Brain (organoid and tissue), 16 donors: ENCODE measurements at places on chromosomes 2 and 18.

DNA sequence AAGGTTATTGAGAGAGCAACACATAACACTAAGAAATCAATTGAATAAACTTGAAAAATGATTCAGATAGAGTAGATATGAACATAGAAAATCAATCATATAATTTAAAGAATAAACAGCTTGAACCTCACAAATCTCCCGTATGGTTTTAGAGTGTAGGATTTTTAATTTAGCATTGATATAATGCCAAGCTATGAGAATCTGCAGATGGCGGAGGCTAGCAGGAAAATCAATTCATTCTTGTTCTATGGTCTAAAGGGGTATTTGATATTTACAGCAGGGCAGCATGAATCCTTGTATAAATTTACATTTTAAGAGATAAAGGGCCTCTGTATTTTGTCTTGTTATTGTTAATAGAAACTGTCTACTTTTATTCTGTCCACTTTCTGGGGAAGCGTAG lies 797.0 kb downstream of the GALR1 start:
- peak; percentile 71 for DNase-seq

DNA sequence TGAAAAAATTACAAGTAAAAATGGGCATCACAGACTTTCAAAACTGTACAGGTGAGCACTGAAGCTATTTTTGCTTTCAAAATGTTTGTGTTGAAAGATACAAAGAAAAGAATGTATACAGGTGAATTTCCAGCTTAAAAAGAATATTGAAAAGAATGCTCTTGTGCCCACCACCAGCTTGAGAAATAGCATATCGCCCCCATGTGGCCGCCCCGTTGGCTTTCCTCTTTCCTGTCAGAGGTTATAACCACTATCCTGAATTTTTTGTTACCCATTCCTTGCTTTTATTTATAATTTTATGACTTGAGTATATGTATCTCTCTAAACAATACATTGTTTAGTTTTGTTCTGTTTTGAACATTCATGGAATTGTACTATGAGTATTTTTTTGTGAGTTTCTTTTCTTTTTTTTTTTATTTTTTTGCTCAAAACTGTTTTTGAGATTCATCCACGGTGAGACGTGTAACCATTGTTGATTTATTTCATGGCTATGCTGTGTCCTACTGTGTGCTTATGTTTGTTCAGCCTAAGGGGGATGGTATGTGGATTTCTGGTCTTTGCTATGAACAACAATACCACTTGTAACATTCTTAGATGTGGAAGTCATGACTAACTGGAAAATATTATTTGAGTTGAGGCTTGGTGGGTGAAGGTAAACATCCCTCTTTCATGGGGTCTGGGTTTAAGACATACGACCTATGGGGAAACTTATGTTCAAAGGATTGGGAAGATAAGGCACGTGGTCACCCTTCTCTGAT lies 11.6 kb downstream of the TRPM8 start:
- peak; percentile 22 for DNase-seq

GRCh38 chr2:139529080-139529479 lies 748.9 kb upstream of the NXPH2 start:
- peak; percentile 47 for DNase-seq

GRCh38 chr18:50734886-50735285 lies 84.9 kb downstream of the MRO start:
- no peak for DNase-seq

DNA sequence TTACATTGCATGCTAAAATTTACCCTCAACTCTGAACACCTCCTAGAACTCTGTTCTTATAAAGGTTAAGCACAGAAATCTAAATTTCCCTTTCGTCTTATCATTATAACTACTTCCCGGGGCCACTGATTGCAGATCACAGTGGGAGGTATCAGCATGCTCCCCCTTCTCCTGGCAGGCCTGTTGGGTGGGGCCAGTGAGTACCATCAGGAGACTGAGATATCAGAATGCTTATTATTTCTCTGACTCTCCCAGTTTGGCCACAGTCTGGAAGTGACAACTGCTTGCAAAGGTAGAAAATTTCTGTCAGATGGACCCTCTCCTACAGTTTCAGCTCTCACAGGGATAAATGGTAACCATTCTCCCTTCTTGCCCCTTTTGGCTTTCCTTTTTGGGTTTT lies 62.6 kb downstream of the DSEL start:
- no peak for DNase-seq

DNA sequence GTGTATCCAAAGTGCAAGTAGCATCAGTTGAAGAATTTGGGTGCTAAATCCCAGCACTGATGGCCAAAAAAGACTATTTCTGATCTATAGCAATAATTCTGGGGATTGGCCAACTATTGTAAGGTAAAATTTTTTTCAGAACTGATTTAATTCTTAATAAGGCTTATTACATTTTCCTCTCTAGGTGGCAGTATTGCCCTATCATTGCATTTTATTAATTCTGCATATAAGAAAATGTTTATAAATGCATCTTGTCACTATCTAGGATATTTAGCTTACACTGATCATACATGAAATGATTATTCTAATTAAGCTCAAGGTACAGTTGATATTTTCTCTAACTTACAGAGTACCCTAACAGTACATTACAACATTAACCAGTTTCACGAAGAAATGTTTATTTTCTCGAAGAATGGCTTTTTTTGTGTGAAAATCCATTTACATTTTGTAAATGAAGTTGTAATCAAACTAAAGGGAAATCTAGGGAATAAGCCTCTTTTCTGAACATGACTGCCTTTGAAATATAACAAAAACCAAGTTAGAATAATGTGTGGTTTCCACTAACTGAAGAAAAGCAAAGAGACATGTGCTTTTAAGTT lies 11.0 kb downstream of the TTN start:
- peak; percentile 81 for DNase-seq

DNA sequence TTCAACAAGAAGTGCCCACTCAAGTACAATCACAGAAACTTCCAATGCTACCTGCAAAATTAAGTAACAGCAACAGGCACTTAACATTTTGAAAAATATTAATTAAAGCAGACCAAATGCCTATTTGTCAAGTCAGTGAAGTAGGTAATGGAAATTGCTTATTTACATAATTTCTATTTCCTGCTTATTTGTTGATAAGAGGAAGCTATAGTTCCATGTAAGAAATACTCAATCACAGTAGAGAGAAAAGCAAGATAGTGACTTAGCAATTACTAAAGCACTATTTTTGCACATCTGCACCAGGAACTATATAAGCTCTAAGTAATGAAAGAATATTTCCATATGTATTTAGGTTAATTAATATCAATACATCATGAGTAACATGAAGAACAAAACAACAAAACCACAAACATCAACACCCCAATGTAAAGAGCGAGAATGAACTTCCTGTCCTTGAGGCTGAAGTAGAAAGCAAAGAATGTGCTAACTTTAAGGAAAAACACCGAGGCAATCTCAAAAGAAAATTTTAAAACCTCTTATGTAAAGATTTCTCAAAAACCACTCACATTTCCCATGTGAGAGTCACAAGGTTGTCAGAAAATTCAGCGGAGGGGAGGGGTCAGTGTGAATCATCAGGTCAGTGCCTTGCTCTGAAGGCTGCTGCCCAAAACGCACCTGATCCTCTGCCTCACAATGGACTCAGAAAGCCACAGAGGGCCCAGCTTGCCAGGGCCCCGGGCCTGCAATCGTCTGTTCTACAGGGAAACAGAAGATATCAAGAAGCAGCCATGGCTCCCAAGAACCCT lies 12.5 kb downstream of the NPC1 start:
- no peak for DNase-seq

- no peak for DNase-seq
These were observed 162.2 kb downstream of the CD226 start for GRCh38 chr18:69785466-69785865.

- peak; percentile 14 for DNase-seq
These were observed 95.4 kb downstream of the SOCS6 start for GRCh38 chr18:70384181-70384790.

GRCh38 chr2:241111440-241111805 lies 9.3 kb upstream of the MTERF4 start:
- DNase-seq, result no peak

GRCh38 chr2:179272406-179273192 lies 8.0 kb upstream of the SESTD1 start:
- no peak for DNase-seq

DNA sequence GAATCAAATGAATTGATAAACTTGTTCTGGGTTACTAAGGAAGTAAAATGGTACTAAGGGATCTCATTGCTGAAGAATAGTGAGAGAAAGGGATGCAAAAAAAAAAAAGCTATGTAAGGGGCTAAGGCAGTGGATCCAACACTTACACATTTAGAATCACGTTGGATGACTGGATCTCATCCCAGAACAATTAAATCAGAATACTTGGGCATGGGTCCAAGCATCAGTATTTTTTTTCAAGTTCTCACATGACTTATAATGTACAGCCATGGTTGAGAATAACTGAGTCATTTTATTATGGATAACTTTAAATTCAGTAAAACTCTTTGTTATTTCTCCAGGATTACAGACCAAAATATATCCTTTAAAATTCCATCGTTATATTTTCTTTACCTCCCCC lies 8.5 kb downstream of the DSC1 start:
- DNase-seq, result peak; percentile 55

- no peak for DNase-seq
These were observed 181.7 kb upstream of the VRK2 start for GRCh38 chr2:57864926-57865325.

DNA sequence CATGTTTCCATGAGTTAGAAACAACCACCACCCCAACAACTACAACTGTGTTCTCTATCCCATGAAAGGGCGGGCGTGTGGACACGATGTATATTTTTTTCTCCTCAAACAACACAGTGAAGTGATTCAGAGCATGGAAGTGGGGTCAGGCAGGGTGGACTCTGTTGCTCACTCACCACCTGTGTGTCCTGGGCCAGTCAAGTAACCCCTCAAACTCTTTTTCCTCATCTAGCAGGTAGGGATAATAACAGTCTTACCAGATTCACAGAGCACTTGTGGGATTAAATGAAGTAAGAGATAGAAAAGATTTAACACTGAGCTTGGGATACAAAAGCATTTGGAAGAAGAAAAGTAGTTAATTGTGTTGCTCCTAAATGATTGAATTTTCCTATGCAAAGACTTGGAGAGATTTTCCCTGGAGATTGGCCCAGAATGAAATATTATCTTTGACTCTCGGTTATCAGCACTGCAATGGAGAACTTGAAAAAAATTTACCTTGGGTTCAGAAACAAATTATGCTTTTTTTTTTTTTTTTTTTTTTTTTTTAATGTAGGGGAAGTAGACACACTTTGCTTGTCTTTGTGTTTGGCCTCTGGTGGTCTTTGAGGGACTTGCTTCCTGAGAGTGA lies 161.9 kb upstream of the EPAS1 start:
- peak; percentile 51 for DNase-seq

- DNase-seq, result no peak
These were observed 12.2 kb downstream of the SCN2A start for GRCh38 chr2:165251366-165251765.

DNA sequence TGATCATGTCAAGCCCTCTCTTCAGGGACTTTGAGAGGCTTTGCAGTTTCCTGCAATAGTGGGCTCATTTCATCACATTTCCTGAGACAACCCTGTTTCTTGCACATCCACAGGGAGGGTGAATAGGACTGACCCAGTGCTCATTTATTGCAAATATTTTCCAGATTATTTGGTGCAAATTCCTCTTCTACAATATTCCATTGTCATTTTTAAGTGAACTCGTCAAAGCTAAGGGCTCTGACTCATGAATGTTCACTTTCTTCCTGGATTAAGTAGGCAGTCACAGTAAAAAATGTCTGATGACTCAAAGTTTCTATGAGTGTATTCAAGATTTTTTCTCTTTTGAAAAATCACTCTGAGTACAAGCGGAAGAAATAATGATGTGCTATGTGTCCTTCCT lies 225.5 kb upstream of the GALNT5 start:
- DNase-seq, result no peak

GRCh38 chr18:9568186-9568585 lies 46.2 kb downstream of the PPP4R1 start:
- no peak for DNase-seq

GRCh38 chr18:26545335-26546123 lies 2.8 kb downstream of the KCTD1 start:
- no peak for DNase-seq

DNA sequence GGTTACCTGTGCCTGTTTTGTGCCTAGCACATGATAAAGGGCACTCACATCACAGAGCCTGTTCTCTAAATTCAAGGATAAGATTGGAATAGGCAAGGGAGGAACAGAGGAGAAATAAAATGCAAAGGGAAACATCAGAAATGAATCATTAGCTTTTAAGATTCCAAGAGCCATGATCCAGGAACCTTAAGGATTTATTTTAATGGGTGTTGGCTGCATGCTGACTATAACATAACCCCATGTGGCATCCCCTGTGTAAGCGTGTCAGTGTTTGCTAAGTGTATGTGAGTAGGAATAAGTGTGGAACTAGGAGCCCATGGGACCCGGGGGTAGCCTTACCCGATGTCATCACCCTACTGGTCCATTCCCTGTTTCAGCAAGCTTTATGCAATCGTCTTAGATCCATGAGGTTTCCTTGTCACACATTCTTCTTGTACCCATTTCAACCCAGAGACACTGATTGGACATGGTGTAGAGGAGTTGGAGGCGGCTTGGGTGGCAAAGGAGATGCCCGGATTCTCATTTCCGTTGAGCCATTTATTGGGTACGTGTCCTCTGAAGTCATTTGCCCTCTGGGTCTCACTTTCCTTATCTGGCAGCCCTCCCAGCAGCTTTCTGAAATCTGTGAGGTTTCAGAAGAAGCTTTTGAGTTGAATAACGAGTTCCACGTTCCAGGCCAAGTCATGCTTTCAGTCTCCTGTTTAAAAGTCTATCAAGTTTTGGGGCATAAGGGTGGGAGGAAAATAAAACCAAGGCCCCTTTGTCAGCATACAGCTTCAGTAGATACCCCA lies 117.0 kb downstream of the MGAT5 start:
- no peak for DNase-seq

- no peak for DNase-seq
These were observed 96.9 kb downstream of the GYPC start for GRCh38 chr2:126752876-126753275.

DNA sequence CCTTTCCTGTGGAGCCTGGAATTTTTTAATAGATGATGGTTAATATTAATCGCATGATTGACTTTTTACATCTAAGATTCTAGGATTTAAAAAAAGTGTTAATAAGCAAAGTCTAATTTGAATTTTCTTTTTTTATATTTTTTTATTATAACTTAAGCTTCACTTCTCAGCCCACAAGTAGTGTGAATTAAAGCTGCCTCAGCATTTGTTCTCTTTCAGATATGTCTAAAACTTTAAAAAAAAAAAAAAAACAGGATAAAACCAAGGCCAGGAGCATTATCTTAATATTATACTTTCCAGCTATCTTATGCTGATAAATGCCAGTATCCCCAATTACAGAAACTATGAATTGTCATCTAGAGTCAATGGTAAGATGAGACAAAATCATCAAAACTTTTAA lies 109.7 kb downstream of the CD226 start:
- DNase-seq, result no peak

GRCh38 chr2:34627003-34627402 lies 1027.9 kb upstream of the FAM98A start:
- DNase-seq, result no peak
